Memory B cell (primary cell): ENCODE measurements at places on chromosomes 4 and X.

DNA sequence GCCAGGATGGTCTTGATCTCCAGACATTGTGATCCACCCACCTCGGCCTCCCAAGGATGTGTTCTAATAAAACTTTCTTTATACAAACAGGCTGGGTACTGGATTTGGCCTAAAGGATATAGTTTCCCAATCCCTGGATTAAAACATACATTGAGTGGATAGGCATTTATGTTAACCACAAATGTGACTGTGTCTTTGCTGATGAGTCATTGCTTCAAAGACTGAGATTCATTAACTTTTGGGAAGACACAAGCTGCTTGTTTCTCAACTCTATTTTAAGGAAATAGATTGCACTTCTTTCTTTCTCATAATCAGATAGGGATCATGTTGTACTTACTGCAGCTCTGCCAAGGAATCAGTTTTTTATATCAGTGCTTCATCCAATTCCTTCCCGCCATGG lies 131.3 kb upstream of the AGA start:
- DNase-seq: no peak

DNA sequence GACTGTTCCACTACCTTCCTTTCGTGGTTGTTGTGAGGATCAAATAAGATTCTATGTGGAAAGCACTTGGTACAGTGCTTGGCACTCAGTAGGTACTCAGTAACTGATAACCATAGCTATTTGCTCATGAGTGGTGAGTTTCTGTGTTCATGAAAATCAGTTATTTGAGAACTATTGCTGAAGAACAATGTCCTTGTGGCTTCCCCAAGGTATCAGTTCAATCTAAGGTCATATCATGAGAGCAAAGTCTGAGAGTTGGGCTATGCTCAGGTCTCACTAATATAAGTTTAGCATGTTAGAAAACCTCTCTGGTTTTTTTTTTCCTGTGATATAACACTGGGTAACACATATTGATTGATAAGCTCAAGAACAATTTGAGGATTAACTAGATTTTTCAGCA lies 147.8 kb downstream of the GRIA3 start:
- DNase-seq: no peak

DNA sequence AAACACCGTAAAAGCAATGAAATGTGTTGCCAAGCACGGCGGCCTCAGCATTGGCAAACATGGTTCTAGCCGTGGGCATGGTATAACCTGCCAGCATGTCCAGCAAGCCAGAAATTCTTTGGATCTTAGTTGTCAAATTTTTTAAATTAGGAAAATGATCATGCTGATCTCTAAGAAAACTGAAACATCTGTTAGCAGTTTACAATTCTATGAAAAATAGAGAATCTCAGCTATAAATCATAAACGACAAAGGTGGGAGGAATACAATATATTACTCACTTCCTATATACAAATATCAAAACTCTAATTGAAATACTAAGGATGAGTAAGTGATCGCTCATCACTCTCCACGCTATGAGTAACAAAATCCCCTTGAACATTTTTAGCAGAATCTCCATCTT lies 130.3 kb downstream of the ADGRA3 start:
- no peak for DNase-seq

- no peak for DNase-seq
Measured at GRCh38 chrX:47637546-47638195, 7.9 kb upstream of the CFP start.

GRCh38 chr4:189656641-189657040 lies 284.0 kb upstream of the FRG1 start:
- DNase-seq: no peak

GRCh38 chr4:163858515-163858914 lies 364.0 kb downstream of the TMA16 start:
- DNase-seq: no peak

DNA sequence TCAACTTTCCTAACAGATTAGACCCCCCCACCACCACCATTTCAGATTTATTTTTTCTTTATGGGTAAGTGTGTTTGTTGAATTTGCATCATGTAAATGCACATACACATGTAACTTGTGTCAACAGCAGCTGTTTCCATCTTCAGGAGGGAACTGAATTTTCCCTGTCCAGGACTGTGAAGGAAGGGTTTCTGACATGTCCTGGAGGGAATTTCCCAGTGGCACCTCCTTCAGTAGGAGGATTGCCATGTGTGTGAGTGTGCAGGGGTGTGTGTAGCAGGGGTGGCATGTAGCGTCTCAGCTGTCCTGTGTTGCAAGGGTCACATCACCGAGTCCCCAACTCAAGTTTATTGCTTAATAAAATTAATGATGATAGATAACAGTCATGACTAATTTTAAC lies 19.7 kb downstream of the HERC6 start:
- no peak for DNase-seq

GRCh38 chrX:6026980-6027379 lies 201.7 kb downstream of the NLGN4X start:
- no peak for DNase-seq

DNA sequence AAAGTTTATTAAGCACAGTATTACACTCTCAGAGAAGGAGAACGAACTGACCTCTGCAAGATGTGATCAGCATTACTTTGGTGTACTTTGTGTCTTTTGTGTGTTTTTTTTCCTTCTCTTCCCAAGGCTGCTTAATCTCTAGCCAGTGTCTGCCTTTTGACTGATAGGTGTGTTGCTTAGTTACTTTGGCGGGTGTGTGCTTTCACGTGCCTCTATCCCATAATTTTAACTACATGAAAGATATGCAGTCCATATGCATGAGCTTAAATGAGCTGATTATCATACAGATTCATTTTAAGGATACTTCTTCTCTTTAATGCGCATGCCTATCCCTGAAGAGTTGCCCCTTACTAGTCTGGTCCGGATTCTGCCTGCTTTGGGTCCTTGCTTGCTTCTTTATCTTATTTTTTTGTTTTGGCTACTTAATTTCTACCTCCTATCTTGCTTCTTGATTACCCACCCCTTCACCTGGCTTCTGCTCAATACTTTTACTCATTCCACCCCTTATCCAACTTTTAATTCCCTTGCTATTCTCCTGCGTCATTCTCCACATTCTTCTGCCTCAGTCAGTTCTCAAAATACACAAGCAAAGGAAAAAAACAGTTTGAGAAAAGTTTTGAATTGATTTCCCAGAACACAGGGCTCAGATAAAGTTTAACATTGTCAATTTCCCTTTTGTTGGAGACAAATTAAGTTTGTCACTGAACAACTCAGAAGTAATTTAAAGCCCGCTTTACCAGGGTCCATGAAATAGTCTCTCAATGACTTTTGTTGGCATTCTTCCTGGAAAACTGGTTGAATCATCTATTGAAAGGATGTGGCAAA lies 182.0 kb downstream of the TENT5D start:
- DNase-seq: no peak

DNA sequence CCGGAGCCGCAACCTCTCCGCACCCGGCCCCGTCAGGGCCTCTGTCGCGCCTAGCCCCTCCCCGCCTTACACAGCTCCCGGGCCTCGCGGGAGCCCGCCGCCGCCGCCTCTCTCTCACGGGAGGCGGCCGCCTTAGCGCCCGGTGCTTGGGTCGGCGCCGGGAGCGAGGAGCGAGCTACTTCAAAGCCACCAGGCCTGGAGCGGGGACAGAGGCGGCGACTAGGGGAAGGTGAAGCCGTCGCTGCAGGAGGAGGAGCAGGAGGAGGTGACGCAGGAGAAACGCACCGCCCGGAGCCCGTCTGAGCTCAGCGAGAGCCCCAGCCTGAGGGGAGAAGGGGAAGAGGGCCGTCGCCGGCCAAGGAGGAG lies 250 bp downstream of the USP9X start:
- peak; percentile 62 for DNase-seq

- no peak for DNase-seq
Measured at GRCh38 chr4:5921981-5922380, 29.1 kb upstream of the CRMP1 start.

- DNase-seq: no peak
Measured at GRCh38 chrX:14802943-14803710, 69.7 kb downstream of the FANCB start.

DNA sequence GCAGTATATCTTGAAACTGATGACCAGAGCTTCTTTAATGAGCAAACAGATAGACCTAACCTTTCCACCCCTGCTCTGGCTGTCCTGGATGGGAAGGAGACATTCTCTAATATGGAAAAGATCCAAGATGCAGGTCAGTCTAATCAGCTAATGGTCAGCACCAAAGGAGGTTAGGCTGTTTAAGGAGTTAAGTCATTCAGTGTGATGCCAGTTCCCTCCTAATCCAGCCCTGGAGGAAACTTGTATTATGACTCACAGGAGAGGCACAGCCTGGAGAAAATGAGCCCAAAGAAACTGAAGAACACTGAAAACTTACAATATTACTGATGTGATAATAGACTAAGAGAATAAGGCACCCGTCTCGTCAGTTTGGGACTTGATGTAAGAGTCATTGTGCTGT lies 323.0 kb downstream of the HNRNPD start:
- DNase-seq: no peak

GRCh38 chrX:15191830-15192229 lies 78.1 kb downstream of the ASB9 start:
- DNase-seq: no peak

GRCh38 chrX:154531626-154532025 lies 15.0 kb downstream of the G6PD start:
- no peak for DNase-seq

- no peak for DNase-seq
Measured at GRCh38 chrX:63525491-63525890, 174.4 kb upstream of the SPIN4 start.

- DNase-seq: no peak
Measured at GRCh38 chr4:150909116-150909515, 106.0 kb downstream of the LRBA start.

GRCh38 chrX:27966492-27966891 lies 14.8 kb downstream of the DCAF8L1 start:
- DNase-seq: no peak

GRCh38 chr4:3801931-3802550 lies 35.9 kb downstream of the ADRA2C start:
- no peak for DNase-seq

- DNase-seq: no peak
Measured at GRCh38 chr4:38743866-38744265, 38.9 kb downstream of the TLR10 start.

DNA sequence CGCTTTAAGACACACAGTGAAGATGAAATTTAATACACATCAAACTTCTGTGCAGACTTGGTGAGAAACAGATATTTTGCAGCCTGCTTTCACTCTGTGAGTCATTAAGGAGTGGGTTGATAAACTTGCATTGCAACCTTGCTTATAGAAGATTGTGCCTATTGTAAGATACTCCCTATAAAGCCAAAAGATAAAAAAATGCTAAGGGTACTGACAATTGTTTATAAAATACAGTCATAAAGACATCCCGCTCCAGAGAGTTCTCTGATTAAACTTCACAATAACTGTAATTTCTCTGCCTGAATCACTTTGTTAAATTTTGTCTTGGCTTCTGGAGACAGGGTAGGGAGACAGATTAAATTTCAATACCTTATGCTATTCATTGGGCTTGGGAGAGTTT lies 49.1 kb downstream of the GALNT7 start:
- no peak for DNase-seq

- peak; percentile 38 for DNase-seq
Measured at GRCh38 chr4:6250235-6250983, 19.2 kb upstream of the WFS1 start.

DNA sequence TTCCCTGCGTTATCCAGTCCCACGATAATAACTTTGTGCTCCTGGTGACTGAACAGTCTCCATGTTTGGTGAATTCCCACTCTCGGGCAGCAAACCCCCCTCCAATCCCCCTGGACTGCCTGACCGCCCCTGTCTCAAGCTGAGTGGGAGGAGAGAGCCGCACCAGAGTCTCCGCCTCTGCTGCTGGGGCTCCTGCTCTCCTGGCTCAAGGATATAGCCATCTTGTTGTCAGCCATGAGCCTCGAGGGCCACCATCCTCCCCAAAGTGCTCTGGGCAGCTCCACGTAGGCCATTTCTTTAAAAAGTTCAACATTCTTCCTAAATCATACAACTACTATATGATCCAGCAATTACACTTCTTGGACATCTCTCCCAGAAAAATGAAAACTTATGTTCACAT lies 49.3 kb upstream of the PGRMC1 start:
- DNase-seq: no peak

GRCh38 chr4:156295676-156296195 lies 342.1 kb upstream of the CTSO start:
- no peak for DNase-seq

DNA sequence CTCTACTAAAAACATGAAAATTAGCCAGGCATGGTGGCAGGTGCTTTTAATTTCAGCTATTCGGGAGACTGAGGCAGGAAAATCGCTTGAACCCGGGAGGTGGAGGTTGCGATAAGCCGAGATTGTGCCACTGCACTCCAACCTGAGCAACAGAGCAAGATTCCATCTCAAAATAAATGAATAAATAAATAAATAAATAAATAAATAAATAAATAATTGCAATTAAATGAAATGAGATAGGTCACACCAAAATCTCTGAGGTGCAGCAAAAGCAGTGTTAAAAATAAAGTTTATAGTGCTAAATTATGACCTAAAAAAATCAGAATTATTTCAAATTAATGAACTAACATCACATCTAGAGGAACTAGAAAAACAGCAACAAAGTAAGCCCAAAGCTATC lies 13.6 kb upstream of the CYLC1 start:
- DNase-seq: no peak

GRCh38 chrX:134642386-134642785 lies 15.9 kb downstream of the PLAC1 start:
- DNase-seq: no peak

GRCh38 chr4:88514557-88515511 lies 8.7 kb downstream of the PYURF start:
- no peak for DNase-seq

GRCh38 chr4:30950737-30951136 lies 230.6 kb downstream of the PCDH7 start:
- DNase-seq: no peak

- no peak for DNase-seq
Measured at GRCh38 chr4:3199653-3200422, 49.1 kb upstream of the MSANTD1 start.

GRCh38 chr4:184267206-184267608 lies 49.5 kb upstream of the ENPP6 start:
- no peak for DNase-seq

GRCh38 chrX:17009856-17010625 lies 63.6 kb downstream of the REPS2 start:
- no peak for DNase-seq

DNA sequence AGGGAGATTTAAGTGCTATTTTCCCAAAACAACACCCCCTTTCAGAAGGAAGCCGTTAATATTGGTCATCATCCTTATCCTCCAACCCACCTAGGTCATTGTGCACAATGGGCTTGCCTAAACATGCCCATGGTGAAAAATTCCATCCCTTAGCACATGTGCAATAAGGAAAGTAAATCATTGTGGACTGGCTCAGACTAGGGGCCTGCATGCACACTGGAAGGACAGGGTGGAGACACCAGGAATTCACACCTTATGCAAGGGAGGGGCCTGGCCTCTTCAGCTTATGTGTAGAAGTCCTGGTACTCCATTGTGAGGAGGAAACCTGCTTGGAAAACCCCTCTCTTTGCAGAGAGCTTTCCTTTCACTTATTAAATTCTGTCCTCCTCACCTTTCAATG lies 311.4 kb upstream of the NDST4 start:
- DNase-seq: no peak

- no peak for DNase-seq
Measured at GRCh38 chr4:20832826-20833225, 132.6 kb downstream of the PACRGL start.

GRCh38 chr4:162347156-162347841 lies 183.5 kb upstream of the FSTL5 start:
- DNase-seq: no peak
